CD4-positive, alpha-beta memory T cell (primary cell): ENCODE measurements at places on chromosomes 5 and 9. TPM values are rescaled to one million over a fixed set of nuclear protein-coding genes. Genes with fewer than 3 reads are reported as not detected.
A peak's percentile ranks its signal among the peaks of the same experiment; 100 is the strongest.

GRCh38 chr5:62282064-62282463 lies 23.9 kb upstream of the KIF2A start:
- H3K27ac ChIP-seq: no peak overlapping the region
- H3K4me3 ChIP-seq: no peak overlapping the region
- no peak for DNase-seq
- no peaks in the 10 kb centered on the region for H3K36me3 ChIP-seq

DNA sequence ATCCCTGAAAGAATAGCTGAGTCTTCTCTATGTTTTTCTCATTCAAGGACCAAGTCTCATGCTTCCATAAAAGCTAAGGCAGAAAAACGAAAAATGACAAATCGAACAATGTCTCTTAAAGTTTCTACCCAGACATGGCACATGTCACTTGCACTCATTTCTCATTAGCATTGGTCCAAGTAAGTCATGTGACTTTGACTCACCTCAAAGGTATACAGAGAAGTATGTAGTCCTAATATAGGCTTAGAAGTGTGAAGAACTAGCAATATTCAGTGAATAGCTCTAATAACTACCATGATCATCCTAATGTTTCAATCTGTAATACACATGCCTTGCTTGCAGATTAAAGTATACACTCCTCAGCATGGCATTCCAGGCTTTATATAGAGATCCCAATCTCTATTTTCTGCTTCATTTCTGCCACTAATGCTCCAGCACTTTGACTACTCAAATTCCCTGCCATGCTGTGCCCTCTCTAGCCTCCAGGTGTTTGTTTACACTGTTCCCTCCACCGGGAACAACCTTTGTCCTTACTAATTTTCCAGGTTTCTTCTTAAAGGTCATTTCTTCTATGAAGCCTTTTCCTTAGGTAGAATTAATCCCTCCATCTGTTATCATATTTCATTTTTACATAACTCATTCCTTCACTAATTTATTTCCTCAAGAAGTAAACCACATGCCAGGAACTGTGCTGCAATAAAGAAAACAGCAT lies 98.9 kb downstream of the CEMIP2 start:
- H3K36me3 ChIP-seq: no peaks in the 10 kb centered on the region
- no peak overlapping the region for H3K27ac ChIP-seq
- no peak for DNase-seq
- no peaks in the 10 kb centered on the region for H3K27me3 ChIP-seq

GRCh38 chr5:113205323-113205722 lies 228.7 kb downstream of the DCP2 start:
- H3K4me1 ChIP-seq: no peaks in the 10 kb centered on the region
- no peak overlapping the region for H3K4me3 ChIP-seq
- no peaks in the 10 kb centered on the region for H3K27me3 ChIP-seq
- no peak overlapping the region for H3K27ac ChIP-seq
- DNase-seq: no peak

Gene FOXI1
- polyA plus RNA-seq: not detected

Gene MBLAC2
- polyA plus RNA-seq: 4.9 TPM

Gene SVEP1
- not detected for polyA plus RNA-seq

DNA sequence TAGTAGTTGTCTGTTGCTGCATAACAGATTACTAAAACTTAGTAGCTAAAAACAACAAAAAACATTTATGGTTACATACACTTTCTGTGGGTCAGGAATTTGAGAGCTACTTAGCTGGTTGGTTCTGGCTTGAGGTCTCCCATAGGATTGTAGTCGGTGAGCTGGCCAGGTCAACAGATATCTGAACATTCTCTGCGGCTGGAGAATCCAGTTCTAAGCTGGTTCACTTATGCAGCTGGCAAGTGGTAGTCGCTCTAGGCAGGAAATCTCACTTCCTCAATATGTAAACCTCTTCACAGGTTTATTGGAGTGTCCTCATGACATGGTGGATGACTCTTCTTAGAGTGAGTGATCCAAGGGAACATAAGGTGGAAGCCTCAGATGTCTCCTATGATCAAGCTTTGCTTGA lies 65.7 kb upstream of the TNFAIP8 start:
- peak overlapping the region; percentile 88 for H3K27ac ChIP-seq
- H3K4me3 ChIP-seq: peak overlapping the region; percentile 38
- H3K36me3 ChIP-seq: peaks cover 4% of the 10 kb centered on the region
- DNase-seq: no peak
